ENCODE measurements at places on chromosomes 1 and 21. TPM values are rescaled to one million over a fixed set of nuclear protein-coding genes. Genes with fewer than 3 reads are reported as not detected.

The KCNT2 gene
- total RNA-seq, result 8.0 TPM

The TSSK3 gene
- 2.3 TPM for total RNA-seq

The PPM1J gene
- 0.63 TPM for total RNA-seq

The PRAMEF10 gene
- not detected for total RNA-seq

The NPHS2 gene
- not detected for total RNA-seq

The IL19 gene
- not detected for total RNA-seq

The RRP15 gene
- total RNA-seq, result 20.4 TPM

The NFIA gene
- total RNA-seq, result 42.0 TPM

The EYA3 gene
- 21.9 TPM for total RNA-seq

The ETV3L gene
- not detected for total RNA-seq

The FMO1 gene
- 7.8 TPM for total RNA-seq

The PLA2G2A gene
- 0.27 TPM for total RNA-seq

The TIAM1 gene
- 15.1 TPM for total RNA-seq

The RASAL2 gene
- 30.5 TPM for total RNA-seq

The LEPR gene
- 6.9 TPM for total RNA-seq

The CFAP107 gene
- not detected for total RNA-seq

The VASH2 gene
- total RNA-seq, result 0.90 TPM

The VSIG8 gene
- not detected for total RNA-seq

DNA sequence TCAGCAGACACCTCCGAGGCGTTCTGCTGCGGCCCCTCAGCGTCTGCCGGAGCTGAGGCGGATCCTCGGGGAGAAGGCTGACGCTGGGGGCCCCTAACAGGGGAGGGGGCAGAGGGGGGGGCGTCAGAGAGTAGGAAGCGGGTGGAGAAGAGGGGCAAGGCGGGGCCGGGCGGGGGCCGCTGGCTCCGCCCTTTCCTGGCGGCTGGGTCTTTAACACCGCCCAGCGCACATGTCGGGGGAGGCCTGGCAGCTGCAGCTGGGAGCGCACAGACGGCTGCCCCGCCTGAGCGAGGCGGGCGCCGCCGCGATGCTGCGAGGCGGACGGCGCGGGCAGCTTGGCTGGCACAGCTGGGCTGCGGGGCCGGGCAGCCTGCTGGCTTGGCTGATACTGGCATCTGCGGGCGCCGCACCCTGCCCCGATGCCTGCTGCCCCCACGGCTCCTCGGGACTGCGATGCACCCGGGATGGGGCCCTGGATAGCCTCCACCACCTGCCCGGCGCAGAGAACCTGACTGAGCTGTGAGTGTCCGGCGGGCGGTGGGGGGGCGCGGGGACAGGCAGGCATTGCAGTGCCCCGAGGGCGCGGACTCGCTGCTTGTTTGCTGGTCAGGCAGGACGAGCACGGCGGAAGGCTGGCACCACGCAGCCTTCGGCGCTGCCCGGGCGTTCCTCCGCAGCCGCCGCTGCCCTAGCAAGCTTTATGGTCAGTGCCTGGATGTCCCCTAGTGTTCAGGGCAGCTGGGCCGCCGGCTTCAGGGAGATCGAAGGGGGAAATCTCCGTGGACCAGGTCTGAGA is at the start of gene NTRK1:
TSS of gene NTRK1 (plus strand) at position 238 of the 796 bp plus-strand sequence. CDS start at position 308, 70 bp downstream.
- DNase-seq, result no peak

DNA sequence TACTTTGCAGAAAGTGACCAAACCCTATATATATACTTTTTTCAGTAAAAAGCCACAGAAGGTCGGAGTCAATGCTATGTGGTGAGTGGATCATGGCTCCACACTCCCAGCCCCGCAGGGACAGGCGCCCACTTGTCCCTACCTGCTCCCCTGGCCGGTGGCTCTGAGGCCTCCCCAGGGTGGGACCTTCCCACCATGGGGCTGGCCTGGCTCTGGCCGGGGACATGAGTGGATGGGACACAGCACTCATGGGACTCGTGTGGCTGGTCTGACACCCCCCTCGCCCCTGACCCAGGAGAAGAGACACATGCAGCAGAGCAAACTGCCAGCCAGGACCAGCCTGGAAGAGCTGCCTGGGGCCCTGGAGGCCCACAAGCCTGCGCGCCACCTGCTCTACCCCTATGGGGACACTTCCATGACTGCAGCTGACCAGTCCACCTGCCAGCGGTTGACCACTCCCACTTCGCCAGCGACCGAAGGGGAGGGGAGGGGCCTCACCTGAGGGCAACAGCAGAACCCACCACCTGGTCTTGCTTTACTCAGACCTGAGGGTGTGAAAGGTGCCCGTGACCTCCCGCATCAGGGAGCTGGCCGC is 2.2 kb downstream of the SPATC1L start:
- no peak for DNase-seq

DNA sequence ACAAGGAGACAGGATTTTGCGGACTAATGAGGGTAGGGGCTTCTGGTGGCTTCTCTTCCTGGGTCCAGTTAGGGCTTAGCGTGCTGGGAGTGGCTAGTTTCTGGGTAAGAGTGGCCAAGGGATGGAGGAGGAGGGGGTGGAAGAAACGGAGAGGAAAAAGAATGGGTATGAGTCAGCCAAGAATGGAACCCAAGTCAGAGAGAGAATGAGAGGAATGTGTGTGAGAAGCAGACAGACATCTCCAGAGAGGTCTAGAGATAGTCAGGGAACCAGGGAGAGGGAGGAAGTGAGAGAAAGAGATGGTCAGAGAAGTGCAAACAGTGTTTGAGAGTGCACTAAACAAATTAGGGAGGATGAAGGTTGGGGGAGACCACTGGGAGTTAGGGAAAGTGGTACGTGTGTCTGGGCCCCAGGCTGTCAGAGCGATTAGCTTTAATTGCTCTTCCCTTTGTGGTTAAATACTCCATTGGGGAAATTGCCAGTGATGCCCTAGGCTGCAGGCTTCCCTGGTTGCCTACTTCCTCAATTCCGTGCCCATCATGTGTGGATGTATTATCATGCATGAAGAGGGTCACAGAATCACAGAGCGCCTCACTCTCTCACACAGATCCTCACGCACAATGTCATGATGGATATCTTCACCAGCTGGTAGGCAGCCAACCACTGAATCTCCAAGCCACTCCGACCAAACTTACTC is 1.4 kb downstream of the PEA15 start:
- peak; percentile 90 for DNase-seq

GRCh38 chr21:42228709-42229220 is 9.8 kb downstream of the ABCG1 start:
- DNase-seq, result no peak

DNA sequence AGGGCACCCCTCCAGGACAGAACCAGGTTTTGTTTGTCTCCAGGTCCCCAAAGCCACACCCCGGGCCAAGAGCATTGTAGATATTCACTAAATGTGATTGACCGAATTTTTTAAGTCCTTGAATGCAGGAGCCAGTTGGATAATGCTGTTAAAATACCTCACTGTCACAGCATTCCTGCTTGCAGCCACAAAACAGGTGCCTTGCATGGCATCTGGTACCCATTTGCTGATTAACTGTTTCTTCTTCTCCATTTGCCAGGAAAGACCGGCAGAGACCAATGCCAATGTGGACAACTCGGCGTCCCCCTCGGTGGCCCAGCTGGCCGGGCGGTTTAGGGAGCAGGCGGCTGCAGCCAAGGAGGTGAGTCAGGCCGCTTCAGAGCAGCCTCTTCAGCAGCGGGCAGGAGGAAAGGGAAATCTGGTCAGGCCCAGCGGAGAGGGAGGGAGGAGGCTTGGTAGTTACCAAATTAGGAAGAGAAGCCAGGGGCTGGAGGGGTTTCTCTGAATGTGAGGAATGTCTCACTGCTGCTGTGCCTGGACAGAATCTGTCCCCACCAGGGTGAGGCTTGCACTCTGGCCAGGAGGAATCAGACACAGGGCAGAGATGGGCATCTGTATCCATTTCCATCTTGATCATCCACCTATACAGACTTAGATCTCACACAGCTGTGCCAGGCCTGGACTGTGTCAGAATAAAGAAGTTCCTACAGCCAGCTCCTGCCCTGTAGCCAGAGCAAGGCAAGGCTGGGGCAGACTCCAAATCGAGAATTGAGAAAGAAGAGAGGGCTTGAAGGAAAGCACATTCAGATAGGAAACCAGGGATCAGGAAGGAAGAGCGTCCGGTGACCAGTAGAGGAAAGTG is 37.9 kb upstream of the MPZL1 start:
- DNase-seq, result no peak

DNA sequence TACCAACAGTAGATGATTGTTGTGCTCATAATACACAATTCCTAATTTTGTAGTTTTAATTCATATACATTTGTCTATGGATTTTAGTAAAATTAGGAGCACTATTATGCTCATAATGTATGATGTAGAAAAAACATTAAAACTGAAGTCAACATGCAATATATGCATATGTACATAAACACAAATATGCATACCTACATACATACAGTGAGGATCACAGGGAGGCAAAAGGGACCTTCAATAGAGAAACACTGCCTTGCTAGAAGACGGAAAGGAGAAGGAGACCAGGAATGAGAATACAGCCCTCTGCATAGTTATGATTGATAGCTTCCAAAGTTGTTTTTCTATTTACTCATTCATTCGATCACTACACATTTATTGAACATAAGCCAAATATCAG is 606.5 kb downstream of the LMO4 start:
- DNase-seq, result no peak

GRCh38 chr1:41368366-41368765 is 7.1 kb downstream of the FOXO6 start:
- no peak for DNase-seq

GRCh38 chr1:75733661-75734060 is 9.2 kb downstream of the ACADM start:
- DNase-seq, result no peak

DNA sequence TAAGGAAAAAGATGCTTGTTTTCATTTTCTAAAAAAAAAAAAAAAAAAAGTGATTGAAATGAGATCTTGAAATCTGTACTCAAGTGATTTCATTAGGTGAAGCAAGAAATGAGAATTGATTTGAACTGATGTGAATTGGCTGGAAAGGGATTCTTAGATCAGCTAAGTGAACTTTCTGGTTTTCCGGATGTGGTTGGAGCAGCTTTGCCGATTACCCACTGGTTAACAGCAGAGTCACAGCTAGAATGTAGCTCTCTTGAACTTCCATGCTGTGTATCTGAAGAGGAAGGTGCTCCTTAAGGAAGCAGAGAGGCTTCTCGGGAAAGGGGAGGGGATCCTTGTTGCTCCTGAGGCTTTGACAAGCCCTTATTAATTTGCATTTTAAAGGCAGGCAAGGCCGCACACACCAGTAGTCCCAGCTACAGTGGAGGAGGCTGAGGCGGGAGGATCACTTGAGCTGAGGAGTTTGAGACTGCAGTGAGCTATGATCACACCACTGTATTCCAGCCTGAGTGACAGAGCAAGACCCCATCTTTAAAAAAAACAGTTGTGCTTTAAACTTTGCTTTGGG is 28.7 kb upstream of the PWP2 start:
- no peak for DNase-seq

DNA sequence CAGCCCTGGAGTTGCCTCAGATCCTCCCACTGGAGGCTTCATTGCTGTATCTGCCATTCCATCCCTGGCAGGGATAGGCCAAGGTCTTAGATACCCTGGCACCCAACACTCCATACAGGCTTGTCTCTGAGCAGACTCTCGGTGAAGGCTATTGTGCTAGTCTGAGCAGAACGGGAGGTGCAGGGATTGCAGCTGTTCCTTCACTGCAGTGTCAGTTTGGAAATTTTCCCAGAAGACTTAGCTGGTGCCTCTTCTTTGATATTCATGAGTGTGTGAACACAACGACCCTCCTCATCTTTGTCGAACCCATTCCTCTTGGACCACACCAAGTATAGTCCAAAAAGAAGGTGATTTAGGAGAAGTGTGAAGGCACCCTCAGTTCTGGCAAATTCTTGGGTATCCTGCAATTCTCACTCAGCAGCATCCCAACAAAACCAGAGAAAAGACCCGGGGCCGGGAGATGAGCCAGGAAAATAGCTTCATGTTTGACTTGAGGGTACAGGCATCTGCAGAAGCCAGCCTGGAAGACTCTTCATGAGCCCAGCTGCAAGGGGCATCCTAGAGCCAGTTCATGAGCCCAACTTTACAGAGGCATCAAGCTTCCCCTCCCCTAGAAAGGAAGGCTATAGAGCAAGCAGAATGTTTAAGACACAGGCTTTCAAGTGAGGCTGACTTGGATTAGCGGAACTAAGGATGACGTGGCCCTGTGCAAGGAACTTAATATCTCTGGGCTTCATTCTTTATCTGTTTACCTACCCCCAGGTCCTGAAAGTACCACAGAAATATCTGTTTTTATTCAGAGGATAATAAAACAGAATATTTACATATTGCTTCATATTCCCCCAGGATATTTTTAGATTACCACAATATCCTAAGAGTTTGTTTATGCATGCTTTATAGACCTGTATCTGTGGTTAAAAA is 38.8 kb upstream of the HAO2 start:
- DNase-seq, result no peak

GRCh38 chr21:44952116-44952928 is 12.5 kb downstream of the SLX9 start:
- DNase-seq, result no peak

GRCh38 chr1:225772323-225772768 is 5.3 kb upstream of the SRP9 start:
- peak; percentile 89 for DNase-seq

DNA sequence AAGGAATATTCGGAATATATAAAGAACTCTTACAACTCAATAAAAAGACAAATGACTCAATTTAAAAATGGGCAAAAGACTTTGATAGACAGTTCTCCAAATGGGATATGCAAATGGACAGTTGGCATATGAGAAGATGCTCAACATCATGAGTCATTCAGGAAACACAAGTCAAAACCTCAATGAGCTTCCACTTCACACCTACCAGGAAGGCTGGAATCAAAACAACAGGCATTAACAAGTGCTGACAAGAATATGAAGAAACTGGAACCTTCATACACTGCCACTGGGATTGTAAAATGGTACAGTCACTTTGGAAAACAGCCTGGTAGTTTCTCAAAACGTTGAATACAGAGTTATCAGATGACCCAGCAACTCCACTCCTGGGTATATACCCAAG is 17.2 kb downstream of the PGBD5 start:
- DNase-seq, result no peak

GRCh38 chr1:117674521-117675400 is 68.9 kb downstream of the TENT5C start:
- DNase-seq, result peak; percentile 72

Measured in fibroblast of the aortic adventitia (primary cell).